ENCODE measurements at places on chromosomes 13 and 19.

- no peak for DNase-seq
Observed at GRCh38 chr13:25699056-25699455, 327.3 kb downstream of the ATP8A2 start.

DNA sequence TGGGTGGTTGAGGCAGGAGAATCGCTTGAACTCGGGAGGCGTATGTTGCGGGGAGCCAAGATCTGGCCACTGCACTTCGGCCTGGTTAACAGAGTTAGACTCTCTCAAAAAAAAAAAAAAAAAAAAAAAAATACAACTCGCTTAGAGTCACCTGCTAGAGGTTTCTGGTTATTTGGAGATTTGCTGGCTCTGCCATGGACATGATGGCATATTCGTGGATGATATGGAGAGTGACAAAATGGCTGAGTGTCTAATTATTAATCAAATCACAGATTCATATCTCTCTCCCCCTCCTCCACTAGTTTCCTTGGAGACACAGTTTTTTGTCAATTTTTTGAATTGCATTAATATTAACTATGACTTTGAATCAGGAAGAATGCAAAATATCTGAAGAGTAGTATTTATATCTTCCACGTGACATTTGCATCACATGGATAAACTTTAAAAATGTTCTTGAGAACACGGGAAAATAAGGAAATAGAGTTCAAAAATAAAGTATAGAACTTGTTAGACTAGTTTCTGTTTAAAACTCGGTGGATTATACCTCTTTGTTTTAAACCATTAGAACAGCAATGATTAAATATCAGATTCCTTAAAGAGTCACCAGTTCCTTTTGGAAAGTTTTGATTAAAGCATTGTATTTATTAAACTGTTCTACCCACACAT is 47.8 kb downstream of the KLF5 start:
- DNase-seq, result no peak

DNA sequence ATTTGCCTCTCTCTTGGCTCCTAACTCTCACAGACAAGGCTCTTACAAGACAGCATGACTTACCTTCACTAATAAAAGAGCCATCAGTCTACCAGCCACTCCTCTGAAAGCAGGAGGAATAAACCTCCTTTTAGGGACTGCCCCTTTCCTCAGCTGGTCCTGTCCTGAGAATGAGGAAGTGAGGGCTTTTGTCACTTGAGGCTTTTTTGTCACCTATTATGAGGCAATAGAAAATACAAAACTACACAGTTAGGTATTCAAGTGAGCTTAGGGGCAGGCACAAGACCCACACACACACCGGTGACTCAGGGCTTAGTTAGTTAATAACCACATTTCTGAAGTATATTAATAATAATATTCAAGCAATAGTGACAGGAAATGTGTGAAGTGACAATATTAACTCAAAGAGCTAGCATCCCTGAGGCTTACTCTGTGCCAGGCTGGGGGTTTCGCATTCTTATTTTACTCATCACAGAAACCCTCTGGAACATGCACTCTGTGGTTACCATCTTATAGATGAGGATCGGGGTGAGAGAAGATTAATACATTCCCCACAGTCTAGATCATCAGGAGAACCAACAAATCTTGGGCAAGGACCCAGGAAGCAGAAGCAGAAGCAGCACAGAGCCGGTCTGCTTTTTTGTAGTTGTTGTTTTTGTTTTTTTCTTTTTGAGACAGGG is 379.9 kb downstream of the LIG4 start:
- no peak for DNase-seq

DNA sequence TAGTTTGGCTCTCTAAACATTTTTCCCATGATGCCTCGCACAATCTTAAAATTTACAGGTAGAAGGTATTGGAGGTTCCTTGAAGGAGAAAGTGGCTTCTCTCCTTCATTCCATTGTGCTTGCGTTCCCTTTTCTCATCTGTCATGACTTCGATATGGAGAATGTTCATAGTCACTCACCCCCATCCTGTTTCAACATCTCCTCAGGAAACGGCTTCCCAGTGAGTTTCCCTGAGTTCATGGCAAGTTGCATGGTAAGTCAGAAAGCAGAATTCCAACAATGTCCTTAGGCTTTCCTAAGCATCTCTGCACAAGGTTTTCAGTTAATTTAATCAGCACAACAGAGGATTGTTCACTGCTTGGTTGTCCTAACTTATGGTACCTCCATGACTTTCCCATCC is 581.8 kb upstream of the SLITRK5 start:
- no peak for DNase-seq

DNA sequence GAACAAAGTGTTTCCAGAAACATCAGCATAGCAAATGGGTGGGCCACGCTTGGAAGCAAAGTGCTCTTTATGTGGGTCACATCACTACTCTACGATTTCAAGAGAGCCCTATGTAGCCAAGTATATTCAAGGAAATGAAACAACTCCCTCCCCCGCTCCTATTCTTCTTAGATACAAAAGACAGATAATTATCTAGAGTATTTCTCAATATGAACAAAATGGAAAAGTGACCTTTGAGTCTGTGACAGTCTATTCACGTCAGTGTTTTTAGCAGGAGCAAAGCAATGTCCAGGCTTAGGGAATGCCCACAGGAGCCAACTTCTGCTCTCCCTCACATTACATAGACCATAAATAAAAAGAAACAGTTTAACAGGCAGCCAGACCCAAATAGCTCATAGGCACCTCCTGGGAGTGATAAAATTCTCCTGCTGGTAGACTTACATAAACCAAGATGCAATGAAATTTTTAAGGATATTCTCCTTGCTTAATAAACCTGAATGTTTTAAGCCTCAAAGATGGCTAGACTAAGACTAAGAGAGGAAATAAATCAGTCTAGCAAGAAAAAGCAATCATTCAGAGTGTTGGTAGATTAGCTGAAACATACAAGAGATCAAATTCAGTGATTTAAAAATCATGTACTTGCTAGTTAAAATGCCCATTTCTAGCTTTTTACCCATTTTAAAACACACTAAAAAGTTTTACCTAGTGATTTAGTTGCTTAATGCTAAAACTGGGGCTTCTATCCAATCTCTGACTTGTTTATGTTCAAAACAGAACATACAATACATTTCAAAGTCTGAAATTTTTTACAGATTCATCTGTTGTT is 182.8 kb downstream of the RGCC start:
- no peak for DNase-seq

- DNase-seq, result no peak
Observed at GRCh38 chr19:48751845-48752495, 471 bp downstream of the FUT1 start.

- no peak for DNase-seq
Observed at GRCh38 chr13:83216479-83217245, 665.6 kb downstream of the SLITRK1 start.
